ENCODE measurements at places on chromosomes 16 and 17.

DNA sequence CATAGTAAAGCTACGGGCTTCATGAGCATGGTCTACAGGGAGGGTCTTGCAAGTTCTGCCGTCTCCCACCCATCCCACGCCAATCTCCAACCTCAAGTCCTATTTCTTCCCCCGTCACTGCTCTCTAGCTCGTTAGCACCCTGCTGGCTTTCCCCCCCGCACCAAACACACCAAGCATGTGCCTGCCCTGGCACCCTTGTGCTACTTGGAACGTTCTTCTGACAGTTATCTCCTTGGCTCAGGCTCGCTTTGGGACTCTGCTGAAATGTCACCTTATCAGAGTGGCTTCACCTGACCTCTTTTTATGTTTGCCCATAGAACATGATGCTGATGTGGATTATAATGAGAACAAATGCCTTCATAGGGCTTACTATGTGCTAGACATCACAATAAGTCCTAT lies 21.9 kb downstream of the GLYR1 start:
- DNase-seq, result no peak

- DNase-seq, result no peak
These were observed 1.4 kb upstream of the HOXB2 start for GRCh38 chr17:48546137-48546923.

GRCh38 chr16:23357761-23358290 lies 55.7 kb downstream of the SCNN1B start:
- no peak for DNase-seq

- no peak for DNase-seq
These were observed 46.0 kb downstream of the TMC5 start for GRCh38 chr16:19463468-19464315.

GRCh38 chr17:17913695-17914332 lies 58.4 kb downstream of the TOM1L2 start:
- peak; percentile 52 for DNase-seq

GRCh38 chr17:2594722-2595599 lies 1.5 kb downstream of the PAFAH1B1 start:
- DNase-seq, result no peak

- no peak for DNase-seq
These were observed 14.9 kb upstream of the STAT3 start for GRCh38 chr17:42403150-42403549.

- DNase-seq, result peak; percentile 86
These were observed 7.4 kb upstream of the ABR start for GRCh38 chr17:1186923-1187771.

GRCh38 chr16:79276501-79276900 lies 324.0 kb downstream of the MAF start:
- no peak for DNase-seq

GRCh38 chr17:35167666-35168065 lies 20.0 kb downstream of the UNC45B start:
- no peak for DNase-seq

DNA sequence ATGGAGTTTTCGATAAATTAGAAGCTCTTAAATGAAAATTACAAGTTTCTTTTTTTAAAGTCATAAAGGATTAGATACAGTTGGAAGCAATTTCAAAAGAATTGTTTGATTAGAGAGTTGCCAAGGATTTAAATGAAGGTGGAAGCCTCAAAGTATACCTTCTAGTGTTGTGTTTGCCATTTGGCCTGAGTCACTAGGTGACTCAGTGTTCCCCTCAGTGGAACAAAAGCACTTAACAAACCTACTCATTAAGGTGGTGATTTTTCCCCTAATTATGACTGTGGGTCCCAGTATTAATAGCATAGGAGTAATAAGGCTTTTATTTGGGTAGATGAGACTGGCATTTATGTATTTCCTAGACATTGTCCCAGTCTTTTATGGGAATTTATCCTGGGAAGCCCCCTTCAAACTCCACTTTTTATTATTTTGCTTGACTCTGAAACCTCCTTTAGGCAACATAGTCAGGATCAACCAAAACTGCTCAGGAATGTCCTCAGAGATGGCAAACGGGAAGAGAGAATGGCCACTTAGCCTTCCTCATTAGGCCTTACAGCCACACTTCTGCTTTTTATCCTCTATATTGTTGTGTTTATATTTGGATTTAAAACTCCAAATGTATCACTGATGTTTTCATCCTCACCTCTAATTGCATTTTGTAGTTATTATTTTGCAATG lies 161.0 kb downstream of the FTO start:
- no peak for DNase-seq

DNA sequence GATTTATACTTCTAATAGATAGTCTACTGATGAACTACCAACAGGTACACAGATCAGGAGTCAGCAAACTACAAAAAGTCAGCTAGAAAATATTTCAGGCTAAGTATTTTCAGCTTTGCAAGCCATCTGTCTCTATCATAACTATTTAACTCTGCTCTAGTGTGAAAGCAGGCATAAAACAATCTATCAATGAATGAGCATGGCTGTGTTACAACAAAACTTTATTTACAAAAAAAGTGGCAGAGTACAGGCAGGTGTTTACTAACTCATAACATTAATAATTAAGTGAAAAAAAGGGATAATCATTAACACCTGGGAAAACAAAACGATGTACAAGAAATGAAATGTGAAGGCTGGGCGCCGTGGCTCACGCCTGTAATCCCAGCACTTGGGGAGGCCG lies 15.8 kb downstream of the MED13 start:
- DNase-seq, result no peak

DNA sequence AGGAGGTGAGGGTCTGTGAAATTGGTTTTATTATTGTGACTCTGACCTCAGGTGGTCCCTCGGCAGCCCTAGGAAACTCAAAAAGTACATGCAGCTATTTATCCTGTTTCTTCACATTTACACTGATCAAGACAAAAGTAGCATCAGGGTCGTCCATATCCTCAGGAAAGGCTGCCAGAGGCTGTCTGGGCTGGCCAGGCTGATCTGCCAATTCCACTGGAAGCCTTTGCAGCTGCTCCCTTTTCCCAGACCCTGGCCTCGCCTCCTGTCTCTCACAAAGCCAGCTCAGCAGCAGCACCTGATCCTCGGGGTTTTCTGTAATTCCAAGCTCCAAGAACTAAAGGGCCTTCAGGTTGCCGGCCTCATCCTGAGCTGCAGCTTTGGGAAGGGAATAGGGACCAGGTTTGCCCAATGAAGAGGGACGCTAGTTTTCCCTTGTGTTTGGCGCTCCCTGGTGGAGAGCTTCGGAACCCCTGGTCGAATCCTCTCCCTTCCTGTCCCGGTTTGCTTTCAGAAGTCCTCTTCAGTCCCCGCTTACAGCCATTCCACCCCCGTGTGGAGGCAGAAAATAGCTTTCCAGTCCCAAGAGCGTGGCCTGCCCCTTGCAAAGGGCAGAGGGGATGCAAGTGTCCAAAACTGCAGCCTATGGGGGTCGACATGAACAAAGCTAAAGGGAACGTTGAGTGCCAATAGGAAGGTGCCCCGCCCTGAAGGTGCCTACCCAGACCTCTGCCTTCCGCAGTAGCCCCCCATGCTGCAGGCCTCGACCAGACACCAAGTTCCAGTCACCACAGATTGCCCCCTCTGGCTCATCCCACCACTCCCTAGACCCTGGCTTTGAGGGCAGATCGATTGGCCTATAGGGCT lies 13.4 kb downstream of the MFSD6L start:
- peak; percentile 34 for DNase-seq

DNA sequence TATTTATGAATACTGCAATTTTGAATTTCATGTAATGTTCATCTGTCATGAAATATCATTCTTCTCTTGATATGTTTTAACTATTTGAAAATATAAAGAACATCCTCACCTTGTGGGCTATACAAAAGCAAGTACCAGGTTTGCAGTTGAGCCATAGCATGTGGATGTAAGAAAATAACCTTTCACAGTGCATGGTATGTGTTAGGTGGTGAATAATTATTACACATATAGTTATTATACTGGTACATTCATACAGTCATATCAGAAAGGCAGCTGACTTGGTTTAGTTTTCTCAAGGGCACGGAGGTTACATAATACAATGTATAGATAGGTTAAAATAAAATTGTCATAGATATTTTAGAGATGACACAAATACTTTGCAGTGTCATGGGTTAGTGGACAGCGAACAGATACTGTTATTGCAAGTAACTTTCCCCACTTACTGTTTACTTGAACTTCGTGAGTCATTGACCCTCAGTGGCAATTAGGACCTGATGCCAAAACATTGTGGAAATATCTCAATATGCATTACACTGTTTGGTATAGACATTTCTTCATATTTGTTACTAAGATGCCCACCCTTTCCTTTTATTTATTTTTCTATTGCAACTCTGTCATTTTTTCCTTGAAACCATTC lies 445.4 kb upstream of the GOT2 start:
- DNase-seq, result no peak

- DNase-seq, result no peak
These were observed 67.3 kb upstream of the PLCG2 start for GRCh38 chr16:81711657-81712319.

DNA sequence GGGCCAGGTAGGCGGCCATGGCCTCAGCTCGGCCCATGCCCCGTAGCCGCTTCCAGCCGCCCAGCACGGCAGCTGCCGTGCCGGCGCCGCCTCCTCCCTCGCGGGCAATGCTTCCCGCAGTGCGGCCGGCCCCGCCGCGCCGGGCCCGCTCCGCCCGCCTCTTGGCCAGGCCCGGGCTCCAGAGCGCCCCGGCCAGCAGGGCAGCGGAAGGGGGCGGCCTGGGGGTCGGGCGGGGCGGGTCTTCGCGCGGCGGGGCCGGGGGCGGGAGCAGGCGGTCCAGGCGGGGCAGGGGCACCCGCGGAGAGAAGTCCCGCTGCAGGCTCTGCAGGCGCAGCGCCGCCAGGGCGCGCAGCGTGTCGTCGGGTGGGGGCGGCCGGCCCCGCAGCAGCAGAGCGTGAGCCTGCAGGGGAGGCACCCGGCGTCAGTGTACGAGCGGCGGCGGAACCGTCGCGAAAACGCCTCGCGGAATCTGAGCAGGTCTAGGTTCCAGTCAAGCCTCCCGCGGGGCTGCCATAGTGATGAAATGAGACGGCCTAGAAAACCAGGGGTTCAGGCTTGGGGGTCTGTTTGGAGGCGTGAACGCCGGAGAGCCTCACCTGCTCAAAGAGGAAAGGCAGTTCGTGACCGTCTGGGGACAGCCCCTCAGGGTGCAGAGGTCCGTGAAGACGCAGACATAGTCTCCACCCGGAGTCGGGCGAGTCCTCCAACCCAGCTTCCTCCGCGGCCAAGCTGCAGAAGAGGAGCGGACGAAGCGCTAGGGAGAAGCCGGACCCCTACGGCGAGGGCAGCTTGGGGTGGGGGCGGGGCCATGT lies 6.6 kb downstream of the PLEKHH3 start:
- no peak for DNase-seq

DNA sequence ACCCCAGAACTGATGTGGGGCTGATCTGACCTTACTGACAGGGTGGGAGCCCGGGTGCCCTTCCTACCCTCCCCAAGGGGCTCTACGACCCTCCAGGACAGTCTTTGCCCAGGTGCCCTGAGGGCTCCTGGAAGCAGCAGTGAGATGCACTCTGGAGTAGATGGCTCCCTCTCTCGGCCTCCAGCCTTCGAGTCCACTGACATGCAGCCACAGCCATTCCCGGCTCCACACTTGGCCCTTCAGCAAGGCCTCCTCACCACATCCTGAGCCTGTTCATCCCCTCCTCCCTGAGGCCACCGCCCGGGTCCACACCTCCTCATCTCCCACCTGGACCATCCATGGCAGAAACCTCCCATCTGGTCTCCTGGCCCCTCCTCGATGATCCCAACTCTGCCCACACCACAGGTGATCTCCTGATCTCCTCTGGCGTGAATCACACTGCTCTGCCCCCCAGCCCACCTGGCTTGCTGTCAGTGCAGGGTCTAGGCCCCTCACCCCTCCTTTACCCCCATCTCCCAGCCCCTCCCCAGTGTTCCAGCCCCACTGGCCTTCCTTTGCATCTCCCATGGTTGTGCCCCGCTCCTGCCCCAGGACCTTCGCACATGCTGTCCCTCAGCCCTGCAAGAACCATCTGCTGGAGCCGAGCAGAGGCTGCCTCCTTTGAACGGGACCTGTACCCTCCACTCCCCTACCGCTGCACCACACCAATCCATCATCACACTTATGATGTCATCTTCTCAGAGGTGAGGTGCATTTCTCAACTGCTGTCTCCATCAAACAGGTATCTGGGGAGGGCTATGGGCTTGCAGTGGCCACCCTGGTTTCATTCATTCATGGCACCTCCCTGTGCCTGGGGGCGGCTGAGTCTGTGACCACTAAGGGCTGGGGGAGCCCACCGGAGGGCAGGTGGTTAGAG lies 44.7 kb downstream of the SOCS1 start:
- DNase-seq, result no peak

DNA sequence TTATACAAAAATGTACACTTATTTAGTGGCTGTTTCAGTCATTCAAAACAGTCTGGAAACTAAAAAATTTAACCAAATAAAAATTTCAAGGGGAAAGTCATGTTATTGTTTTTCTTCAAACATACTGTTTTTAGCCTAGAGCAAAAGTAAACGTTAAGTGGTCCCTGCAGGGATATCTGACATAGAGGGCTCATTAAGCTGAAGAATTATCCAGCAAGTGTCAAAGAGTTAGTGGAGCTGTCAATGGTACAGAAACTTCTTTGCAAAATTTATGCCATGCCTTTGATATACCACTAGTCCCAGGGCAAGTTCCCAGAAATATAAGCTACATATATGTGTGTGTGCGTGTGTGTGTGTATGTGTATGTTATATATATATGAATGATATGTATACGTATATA lies 894.2 kb downstream of the KCNJ2 start:
- no peak for DNase-seq

DNA sequence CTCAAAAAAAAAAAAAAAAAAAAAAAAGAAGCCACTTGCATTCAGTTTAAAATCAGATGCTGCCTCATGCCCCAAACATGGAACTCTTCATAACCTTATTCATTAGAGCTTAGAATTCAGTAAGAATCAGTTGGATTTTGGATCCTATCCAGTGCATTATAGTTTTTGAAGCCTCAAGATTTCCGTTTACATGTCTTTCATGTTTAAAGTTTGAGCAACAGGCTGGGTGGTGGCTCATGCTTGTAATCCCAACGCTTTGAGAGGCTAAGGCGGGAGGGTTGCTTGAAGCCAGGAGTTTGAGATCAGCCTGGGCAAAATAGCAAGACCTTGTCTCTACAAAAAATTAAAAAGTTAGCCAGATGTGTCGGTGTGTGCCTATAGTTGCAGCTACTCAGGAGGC lies 55.0 kb downstream of the SNTB2 start:
- no peak for DNase-seq

DNA sequence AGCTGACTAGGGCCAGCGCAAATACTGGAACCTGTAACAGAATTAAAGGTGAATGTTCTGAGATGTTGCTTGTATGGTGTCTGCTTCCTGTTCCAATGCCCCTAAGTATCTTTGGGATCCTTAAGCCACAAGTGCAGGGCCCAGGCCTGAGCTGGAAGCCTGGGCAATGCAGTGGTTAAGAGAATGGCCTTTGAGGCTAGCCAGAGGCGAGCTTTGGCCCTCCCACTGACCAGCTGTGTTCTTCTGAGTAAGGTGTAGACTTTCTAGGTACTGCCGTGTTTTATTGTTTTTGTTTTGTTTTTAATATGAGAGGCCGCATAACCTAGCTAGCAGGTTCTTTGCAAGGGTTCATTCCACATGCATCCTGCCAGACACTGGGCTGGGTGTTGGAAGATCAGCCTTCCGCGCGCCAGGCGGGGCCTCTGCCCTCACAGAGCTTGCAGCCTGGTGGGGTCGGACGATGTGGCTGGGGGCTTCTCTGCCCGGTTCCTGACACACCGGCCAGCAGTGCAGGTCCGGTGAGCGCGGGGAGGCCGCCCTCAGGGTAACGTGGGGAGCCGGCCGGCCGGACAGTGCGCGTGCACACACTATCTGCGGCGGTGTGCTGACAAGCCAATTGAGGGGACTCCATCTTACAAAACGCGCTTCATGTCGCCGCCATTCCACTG lies 551 bp upstream of the MLX start:
- no peak for DNase-seq

- no peak for DNase-seq
These were observed 64.2 kb downstream of the DNAH17 start for GRCh38 chr17:78512976-78513375.
